ENCODE measurements at places on chromosomes 1 and 21.

DNA sequence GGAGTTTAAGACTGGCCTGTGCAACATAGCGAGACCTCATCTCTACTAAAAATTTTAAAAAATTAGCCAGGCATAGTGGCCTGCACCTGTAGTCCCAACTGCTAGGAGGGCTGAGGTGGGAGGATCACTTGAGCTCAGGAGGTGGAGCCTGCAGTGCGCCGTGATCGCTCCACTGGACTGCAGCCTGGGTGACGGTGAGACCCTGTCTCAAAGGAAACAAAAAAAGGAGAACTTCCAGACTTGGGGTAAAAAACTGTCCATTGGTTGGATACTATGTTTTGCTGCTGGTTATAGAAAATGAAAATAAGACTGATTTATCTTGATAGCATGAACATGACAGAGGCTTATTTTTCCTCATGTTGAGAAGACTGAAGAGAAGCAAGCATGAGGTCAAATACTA is 79.4 kb downstream of the WDR4 start:
- no peak for DNase-seq

DNA sequence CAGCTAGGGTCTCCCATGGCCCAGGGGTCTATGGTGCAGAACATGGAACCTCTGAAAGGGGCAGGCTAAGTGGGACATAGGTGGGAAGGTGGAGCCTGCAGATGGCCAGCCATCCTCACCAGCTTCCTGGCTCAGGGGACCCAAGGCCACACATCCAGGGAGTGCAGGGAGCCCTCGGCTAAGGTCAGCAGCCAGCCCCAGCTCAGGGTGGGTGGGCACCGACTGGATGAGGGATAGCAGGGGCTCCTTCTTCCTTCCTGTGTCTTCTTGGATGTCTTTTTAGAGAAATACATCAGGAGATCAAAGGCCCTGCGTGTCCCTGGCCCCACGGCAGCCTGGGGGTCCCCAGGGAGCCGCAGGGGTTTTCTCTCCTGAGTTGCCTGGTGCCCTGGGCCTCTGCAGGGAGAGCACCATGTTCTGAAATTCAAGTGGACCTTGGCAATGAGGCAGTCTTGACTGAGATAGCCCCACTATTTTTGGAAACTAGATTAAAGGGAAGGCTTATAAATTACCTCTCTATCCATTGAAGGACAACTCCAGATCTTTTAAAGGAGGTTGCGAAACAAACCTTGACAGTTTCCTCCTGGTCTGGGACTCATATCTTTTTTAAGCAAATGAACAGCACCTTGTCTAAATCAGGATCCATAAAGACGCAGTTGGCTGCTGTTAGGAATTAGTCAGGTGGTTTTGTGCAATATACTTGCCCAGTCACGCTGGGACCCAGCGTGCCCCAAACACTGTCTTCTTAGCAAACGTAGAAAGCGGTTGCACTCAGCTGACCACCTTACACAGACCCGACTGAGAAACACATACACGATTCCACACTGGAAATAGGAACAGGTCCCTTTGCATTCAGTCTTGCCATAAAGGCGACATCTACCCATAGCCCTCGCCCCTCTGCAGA is 242.3 kb downstream of the TOMM20 start:
- no peak for DNase-seq

DNA sequence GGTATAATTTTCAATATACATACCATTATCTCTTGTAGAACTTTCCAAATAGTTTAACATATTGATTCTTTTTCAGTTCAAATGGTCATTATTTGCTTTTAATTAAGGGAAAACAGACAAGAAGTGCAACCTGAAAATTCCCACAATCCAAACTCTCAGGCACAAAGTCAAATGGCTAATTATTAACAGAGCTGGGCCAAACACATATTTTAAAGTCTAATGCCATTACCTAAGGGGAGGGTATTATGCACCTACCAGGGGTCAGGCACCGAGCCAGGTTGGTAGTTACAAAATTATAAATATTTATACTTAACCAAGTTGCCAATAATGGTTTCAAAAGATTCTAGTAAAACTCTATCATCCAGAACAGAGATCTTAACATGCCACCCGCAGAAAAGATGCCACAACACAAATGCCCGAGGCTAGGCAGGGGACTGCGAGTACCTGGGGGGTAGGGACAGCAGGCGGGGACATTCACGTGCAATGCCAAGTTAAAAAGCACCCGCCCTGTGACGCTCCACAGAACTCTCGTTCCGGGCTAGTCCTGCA is 15.0 kb downstream of the LBR start:
- no peak for DNase-seq

- no peak for DNase-seq
Observed at GRCh38 chr1:83897516-83897915, 101.4 kb downstream of the TTLL7 start.

DNA sequence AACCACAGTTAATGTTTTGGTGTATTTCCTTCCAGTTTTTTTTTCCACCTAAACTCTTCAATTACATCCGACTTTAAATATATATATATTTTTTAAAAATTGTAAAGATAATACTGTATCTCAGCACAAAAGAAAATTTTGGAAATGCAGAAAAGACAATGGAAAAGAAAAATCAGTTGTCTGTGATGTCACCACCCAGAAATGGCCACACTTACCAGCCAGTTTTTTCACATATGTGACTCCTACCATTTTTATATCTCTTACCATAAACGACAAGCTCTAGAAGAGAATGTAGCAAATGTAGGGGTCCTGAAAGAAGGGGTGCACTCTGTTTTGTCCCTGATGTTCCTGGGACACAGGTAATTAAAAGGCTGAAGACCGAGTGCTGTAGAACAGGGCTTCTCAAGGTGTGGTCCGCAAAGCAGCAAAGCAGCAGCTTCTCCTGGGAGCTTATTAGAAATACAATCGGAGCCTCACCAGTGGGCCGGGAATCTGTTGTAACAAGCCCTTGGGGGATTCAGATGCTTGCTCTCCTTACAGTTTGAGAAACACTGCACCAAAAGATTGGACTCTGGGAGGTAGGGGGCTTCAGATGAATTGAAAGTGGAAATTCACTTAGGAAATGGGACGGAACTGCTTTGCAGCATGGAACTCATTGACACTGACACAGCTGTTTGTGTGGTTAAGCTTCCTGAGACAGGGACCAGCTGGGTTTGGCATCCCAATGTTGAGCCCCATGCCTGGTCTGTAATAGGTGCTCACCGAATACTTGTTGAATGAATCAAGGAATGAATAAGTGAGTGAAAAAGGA is 44.1 kb downstream of the ALPL start:
- DNase-seq: no peak

Measured in stimulated activated CD4-positive, alpha-beta T cell treated with anti-CD3 and anti-CD28 coated beads, TNF-alpha, amount 100 ng/mL, for 48 hours (primary cell).